ENCODE measurements at places on chromosomes 2 and 18.

GRCh38 chr2:207150284-207150683, 15.5 kb downstream of the KLF7 start:
- peak; percentile 38 for DNase-seq

DNA sequence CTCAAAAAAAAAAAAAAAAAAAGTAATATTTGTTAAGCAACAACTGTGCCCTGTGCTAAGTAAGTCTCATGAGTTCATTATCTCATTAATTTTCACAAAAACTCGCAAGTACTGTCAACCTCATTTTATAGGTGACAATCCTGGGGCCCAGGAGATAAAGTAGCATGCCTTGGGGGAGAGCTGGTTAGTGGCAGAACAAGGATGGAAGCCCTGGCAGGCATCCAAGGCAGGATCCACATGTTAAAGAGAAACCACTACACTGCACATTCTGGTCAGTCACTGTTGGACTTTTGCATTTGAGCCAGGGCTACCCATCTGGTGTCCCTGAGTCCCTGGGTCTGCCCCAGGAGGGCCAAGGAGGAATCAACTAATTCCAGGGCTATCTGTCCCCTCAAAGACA, 54.6 kb downstream of the ZFP36L2 start:
- peak; percentile 56 for DNase-seq

- DNase-seq = no peak
Observed at GRCh38 chr2:238157506-238158017, 1.2 kb upstream of the ERFE start.

DNA sequence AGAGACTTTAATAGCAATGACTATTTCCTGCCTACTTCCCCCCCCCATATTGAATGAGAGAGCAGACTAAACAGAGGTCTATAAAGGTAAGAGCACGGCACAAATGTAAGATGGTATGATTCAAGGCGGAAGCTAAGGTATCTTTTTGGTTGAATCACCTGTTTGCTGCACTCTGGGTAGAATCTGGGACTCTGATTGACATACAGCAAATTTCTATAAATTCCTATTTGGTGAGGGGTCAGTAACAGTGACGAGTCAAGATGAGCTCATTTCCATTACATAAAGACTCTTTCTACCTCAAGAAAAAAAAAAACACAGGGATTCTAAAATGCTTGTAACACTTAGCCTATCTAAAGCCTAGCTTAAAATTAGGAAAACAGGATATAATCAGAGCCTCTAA, 297.3 kb downstream of the TNS1 start:
- no peak for DNase-seq

DNA sequence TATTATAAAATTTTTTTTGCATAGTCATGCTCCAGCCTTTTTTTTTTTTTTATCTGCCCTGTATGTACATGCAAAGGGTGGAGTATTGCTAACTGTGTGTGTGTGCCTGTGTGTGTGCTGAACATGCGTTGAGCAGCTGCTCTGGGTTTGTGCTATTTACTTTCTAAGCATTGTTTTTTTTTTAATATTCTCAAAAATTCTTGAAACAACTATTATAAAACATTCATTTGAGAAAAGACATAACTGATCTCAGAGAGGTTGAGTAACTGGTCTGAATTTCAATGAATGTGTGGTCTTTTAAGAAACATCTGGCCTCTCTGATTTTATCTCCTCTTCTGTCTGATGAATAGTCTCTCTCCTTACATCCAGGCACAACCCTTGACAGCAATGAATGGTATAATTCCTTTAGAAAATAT, 366.0 kb upstream of the SLC14A2 start:
- DNase-seq = no peak
